ENCODE measurements at places on chromosomes 1 and 21.

GRCh38 chr1:205502111-205502810 is 2.2 kb upstream of the CDK18 start:
- DNase-seq: no peak

DNA sequence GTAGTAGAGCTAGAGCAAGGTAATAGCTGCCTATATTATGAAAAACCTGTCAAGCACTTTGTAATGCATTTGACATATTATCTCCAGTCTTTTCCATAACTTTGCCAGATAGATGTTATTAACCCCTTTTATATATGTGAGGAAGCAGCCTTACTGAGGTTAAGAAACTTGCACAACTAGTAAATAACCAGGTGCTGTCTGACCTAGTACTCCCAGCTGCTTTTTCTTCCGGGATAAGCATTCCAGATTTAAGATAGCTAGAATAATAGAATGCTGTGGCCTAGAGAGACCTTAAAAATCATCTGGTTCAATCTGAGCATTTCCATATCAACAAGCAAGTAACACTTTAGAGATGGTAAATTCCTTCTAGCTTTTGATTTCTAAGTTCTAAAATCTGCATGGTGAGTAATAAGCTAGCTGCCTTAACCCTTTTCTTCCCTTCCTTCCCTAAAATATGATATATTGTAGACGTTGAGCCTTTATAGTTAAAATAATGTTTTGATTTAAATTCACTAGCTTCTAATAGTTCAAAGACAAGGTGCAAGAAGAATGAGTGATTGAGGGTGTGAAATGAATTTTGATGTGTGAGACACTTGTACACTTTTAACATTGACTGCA is 1.8 kb downstream of the SH3GLB1 start:
- no peak for DNase-seq

DNA sequence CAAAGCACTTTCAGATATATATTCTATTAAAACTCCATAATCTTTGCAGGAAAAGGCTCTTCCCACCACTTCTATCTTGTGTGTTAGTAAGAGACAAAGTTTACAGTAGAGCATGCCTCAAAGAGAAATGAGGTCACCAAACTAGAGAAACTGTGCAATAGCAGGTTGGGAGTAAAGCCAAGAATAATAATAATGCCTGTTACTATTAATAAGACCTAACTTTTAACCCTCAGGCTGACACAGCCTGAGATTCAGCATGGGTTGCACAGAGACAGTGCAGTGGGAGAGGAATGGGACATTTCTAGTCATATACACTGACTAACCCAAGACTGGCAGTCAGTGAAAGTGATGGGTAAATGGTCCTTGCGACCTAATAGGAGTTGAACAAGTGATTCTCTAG is 320.2 kb upstream of the NFIA start:
- no peak for DNase-seq

GRCh38 chr21:45506241-45506817 is 35.9 kb downstream of the SLC19A1 start:
- DNase-seq: no peak

DNA sequence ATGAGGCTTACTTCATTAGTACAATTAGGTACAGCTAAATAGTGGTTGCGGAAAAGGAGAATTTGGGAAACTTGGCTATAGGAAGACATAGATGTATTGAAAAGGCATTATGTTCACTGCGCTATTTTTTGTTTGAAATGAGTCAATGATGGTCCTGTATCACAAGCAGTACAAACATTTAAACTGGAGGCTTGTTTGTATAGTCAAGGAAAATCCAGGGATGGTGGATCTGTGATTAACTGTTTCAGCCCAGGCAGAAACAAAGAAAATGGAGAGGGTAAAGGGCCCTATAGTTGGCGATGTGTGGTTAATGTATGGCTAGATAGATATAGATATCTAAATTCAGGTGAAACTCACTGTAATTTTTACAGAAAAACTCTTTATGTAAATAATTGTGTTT is 79.9 kb downstream of the CLIC4 start:
- no peak for DNase-seq

DNA sequence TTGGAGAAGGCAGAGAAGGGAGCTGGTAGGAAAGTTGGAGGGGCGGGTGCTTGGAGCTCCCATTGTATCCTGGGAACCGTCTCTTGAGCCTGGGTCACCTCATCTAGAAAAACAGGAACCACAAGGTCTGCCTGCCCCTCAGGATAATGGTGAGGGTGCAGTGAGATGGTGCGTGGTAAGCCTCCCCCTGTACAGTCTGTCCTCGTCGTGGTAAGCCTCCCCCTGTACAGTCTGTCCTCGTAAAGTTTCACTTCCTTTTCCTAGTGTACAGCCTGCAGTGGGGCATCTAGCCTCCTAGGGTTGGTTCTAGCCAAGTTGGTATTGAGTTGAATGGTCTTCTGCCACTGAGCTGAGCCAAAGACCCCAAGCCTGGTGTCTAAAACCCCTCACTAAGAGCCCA is 66.5 kb upstream of the IGSF21 start:
- no peak for DNase-seq

DNA sequence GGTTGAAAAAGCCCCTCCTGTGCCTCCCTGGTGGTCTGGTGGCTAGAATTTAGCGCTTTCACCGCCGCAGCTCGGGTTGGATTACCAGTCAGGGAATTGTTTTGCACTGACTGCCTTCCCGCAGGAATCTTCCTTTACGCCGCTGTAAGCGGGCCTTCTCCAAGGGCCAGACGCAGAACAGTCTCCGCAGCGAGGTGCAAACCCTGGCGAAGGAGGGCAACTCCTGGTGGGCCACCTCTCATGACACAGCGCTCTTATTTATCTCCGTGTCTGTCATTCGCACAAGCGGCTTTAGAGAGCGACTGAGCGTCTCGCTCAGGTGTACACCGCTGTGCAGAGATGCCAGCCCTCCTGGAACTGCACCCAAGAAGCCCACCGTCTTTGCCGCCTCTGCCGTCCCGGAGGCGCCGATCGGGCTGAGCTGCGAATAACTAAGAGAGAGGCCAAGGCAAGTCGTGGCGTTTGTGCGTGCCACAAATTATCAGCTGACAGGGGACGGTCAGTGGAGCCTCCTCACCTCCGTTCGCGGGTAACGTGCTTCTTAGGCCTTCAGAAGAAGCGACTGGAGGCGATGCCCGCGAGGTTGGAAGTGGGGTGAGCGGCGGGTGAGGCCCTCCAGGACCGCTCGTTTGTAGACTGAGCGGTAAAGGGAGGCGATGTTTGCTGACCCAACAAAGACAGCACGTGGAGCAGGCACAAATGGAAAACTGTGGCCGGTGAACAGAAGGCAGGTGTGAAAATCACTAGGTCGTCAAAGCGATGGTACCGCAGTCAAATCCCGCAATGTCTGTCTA is 93.5 kb downstream of the PRKAB2 start:
- no peak for DNase-seq

GRCh38 chr21:15638856-15639549 is 90.8 kb upstream of the USP25 start:
- DNase-seq: no peak

GRCh38 chr1:236862615-236863211 is 67.6 kb downstream of the MTR start:
- no peak for DNase-seq

GRCh38 chr1:81125672-81126071 is 675.1 kb upstream of the ADGRL2 start:
- no peak for DNase-seq

DNA sequence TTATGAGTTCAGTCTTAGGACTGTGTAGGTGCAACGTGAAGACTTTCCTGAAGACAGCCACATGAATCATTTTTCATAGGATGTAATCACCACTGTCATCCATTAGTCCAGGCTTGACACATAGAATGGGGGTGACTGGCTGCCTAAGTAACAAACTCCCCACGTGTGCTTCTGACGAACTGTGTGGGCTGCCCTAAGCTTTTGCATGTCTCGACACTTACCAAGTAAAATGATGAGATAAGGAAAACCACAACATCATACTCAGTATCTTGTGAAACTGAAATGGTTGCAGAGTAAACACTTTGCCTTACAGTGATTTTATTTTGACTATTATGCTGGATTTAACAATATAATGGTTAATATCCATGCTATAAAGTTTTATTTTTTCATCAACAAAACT is 19.5 kb downstream of the ERG start:
- DNase-seq: no peak

DNA sequence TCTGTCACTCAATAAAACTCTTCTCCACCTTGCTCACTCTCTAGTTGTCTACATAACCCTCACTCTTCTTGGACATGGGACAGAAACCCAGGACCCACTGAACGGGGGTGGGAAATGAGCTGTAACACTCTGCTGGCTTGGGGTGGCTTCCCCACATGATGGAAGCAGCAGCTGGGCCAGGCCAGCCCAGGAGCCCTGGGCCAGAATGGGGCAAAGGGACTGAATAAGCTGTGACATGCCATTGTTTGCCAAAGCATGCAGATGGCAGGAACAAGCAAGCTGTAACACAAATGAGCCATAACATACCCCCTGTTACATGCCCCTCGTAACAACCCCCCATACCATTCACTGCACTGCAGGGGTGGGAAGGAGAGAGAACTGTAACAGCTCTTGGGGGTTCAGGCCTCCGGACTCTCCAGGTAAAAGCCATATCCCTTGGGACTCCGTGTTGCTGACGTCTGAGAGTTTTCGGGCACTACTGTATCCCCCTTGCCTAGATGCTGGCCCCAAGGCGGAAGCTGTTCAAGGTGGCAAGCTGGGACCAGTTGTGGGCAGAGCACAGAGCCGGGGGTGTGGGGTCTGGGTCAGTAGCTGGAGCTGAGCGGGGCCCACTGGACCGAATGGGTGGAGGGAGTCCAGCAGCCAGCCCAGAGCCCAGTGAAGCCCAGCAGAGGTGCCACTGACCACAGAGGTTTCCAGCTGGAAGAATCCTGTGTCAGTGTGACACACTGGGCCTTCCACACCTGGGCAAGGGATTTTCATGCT is 56.1 kb upstream of the DMRTB1 start:
- DNase-seq: no peak

- DNase-seq: no peak
These were observed 1.8 kb downstream of the USP24 start for GRCh38 chr1:55213151-55213884.

DNA sequence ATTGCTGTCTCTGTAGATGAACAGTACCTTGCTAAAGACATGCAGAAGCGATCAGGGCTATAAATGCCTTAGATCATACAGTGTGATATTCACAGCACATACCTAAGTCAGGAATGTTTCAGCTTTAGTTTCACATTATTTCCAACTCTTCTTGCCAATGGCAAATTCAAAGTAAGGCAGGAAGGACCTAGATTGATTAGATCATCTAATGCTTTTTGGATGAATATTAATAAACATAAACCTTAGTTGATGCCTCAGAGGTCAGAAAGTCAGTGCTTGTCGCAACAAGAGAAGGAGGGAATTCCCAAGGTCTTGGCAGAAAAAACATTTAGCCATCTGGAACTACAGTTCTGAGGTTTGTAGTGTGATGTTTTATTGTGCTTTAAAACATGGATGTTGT is 122.3 kb downstream of the TNFSF18 start:
- DNase-seq: no peak

DNA sequence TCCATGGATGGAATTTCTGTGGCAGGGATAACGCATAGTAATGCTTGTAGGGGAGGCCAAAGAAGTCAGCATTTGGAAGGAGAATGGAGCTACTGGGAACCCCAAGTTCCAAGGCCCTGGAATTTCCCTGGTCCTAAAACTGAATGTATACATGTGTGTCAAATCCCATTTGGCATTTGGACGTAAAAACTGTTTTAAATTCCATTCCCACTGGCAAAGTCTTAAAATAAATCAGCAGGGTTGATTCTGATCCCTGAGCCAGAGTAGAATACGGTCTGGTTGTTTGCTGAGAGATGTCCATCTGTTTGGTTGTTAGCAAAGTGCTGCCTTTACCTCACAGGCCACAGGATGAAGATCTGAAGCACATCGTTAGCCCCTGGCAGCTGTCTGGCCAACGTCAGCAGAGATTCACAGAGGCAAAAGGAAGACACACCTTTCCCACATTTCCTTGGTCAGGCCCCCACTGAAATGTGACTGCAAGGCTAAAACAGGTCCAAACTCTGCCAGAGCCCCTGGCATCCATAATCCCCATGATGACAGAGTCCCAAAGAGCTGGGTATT is 62.2 kb downstream of the GORAB start:
- DNase-seq: no peak

DNA sequence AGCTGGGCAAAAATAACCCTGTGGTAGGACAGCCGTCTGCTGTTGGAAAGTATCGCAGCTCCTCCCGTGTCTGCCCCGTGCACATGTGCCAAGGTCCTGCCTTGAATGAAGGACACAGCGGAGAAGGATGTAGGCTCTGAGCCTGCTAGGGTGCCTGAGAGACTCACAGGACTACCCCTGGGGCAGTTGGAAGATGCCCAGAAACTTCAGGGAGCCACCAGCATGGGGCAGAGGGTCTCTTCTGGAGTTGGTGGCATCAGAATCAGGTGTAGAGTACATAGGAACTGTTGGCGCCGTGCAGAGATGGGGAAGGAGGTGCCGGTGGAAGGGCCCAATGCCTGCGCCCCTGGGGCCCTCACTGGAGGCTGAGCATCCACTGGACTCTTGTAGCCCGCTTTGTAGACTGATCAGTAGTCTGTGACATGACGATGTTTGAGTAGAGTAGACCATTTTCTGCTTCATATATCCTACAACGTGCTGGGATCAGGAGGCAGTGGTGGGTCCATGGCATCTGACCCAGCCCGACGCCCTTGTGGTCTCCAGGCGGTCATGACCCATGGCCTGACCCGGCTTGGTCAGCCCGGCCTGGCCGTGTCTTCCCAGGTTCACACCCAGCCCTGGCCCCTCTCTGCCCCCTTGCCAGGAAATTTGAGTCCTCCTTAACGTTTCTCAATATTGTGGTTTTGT is 5.3 kb upstream of the C1orf174 start:
- no peak for DNase-seq

GRCh38 chr1:197774466-197775281 is 606 bp downstream of the DENND1B start:
- DNase-seq: no peak

GRCh38 chr1:53594391-53595180 is 135.4 kb downstream of the DMRTB1 start:
- no peak for DNase-seq

GRCh38 chr1:101316256-101316655 is 79.4 kb downstream of the S1PR1 start:
- DNase-seq: no peak

- DNase-seq: no peak
These were observed 9.5 kb downstream of the ATP6V1G3 start for GRCh38 chr1:198530953-198531352.

DNA sequence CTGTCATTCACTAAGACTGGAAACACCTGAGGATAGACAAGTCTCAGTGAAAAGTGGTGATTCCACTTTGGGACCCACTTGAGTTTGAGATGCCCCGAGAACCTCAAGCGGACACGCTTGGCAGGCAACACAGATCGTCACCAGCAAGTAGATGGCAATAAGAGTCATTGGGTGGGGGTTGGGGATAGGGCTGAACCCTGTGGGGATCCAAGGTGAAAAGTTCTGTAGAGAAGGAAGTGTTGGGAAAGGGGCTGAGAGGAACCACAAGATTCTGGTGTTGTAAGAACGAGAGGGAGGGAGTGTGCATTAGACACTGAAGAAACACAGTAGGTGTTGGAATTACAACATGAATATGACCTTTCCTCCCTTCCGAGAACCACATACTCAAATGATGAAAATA is 45.4 kb upstream of the TDRD10 start:
- DNase-seq: no peak

- no peak for DNase-seq
These were observed 361.5 kb upstream of the ZP4 start for GRCh38 chr1:238252033-238252802.

Data from stimulated activated CD8-positive, alpha-beta memory T cell treated with anti-CD3 and anti-CD28 coated beads, Interleukin-7, amount 100 ng/mL, for 1 hour (primary cell).